ENCODE measurements at places on chromosomes 1 and 21.
A peak's percentile ranks its signal among the peaks of the same experiment; 100 is the strongest.

GRCh38 chr21:46664316-46664995 is 29.0 kb downstream of the PRMT2 start:
- DNase-seq, result no peak

DNA sequence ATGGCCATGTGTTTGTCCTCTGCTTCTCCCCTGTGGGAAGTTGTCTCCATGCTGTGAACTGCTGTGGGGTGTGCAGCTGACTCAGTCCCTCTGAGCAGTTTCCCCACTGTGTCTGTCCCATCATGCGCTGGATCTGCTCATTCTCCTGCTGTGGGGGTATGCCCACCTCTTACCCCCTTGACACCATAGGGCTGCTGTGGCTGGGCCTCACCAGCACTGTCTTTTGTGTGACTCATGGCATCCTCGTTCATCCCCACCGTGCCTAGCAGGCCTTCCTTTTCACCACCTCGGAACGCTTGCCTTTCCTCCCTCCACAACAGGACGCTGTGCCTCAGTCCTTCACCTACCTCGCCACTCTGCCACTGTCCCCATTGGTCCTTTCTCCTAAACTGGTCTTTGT is 27.3 kb downstream of the VANGL2 start:
- no peak for DNase-seq

GRCh38 chr21:38925923-38926322 is 120.2 kb downstream of the ETS2 start:
- DNase-seq, result no peak

- no peak for DNase-seq
Measured at GRCh38 chr1:152111515-152111968, 3.7 kb downstream of the TCHH start.

DNA sequence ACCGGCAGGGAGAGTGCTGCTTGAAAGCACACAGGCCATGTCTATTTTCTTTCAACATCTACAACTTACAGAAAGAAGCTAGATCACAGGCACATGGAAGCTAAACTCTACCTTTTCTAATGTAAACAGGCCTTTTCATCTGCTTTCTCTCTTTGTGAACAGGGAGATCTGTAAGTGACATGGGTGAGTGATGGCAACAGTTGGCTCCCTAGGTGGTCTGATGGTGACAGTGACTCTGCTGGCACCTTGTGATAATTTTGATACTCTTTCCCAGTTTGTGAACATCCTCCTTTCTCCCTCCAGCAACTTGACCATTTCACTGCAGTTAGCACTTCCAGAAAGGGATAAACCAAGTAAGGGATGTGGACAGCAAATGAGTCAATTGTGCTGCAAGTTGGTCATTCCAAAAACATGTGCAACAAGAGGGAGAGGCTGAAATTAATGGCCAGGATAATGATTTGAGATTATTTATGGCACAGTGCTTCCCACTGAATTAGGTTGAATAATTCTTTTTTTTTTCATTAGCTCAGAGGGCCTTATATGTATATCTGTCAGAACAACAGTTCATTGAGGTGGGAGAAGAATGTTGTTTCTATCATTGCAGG is 89.5 kb downstream of the XCL2 start:
- no peak for DNase-seq

DNA sequence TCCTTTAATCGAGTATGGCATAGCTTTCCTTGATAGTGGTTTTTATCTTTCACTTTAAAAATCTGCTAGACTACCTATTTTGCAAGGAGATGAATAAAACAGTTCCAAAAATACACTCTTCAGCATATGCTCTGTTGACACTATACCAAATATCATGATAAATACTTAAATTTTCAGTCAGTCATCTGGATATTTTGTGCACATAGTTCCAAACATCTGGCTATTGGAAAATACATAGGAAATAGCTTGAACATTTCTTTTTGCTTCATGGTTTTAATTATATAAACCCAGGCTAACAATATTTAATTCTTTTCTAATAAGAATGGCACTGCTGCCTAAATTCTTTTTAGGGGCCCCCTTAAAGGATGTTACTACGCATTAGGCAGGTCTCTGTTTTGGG is 342.1 kb downstream of the NEGR1 start:
- DNase-seq, result no peak

GRCh38 chr21:44726826-44727225 is 15.5 kb upstream of the TSPEAR start:
- DNase-seq, result no peak

GRCh38 chr1:91897016-91897415 is 11.1 kb upstream of the TGFBR3 start:
- no peak for DNase-seq

- DNase-seq, result no peak
Measured at GRCh38 chr1:109757936-109758786, 5.6 kb downstream of the EPS8L3 start.

DNA sequence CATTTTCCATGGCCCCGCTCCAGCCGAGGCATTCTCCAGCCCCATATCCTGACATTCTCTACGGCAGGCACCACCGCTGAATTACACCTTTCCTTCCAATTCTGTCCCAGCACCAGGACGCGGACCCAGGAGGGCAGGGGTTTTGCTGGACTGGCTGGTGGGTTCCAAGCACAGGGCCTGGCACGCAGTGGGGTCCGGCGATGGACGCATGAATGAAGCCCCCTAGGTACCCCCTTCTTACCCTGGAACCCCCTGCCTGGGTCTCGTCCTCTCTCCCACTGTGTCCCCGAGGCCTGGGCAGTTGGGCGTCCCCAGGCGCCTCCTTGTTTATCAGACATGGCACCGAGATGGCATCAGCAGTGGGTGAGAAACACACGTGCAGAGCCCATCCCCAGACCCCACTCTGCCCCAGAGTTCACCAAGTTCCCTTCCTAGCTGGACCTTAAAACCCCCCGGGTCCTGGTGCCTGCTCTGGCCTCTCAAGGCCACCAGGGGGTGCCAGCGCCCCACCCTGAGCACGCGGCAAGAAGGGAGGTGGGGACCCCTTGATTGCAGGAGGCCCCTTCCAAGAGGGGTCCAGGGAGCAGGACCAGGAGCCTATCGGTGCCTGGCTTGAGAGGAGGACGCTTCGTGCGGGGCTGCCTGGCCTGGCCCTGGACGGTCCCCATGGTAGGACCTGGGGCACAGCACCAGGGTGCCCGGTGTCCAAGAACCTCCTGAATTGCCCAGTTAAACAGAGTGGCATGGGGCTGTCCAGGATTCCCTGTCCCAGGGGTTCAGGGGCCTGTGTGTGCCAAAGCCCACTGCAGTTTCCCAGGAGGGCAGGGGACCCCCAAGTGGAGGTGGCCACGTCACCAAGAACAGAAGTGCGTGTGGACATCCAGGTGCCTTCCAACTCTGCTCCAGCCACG is 46.1 kb downstream of the MEGF6 start:
- DNase-seq, result peak; percentile 26

- DNase-seq, result no peak
Measured at GRCh38 chr1:56139836-56140235, 439.5 kb downstream of the PLPP3 start.

DNA sequence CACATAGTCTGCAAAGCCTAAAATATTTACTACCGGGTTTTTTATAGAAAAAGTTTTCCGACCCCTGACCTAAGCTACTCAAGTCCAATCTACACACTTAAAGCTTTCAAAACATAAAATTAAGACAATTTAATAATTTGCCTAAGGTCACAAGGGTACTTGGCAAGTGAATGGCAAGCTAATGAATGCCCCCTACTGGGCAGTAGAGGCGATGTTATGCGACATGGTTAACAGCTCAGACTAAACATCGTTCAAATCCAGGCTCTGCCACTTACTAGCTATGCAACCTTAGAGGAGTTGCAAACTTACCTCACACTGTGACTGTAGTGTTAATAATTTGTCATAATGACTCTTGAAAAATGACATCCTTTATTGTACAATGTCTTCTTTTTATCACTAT is 317.2 kb upstream of the NFIA start:
- no peak for DNase-seq

DNA sequence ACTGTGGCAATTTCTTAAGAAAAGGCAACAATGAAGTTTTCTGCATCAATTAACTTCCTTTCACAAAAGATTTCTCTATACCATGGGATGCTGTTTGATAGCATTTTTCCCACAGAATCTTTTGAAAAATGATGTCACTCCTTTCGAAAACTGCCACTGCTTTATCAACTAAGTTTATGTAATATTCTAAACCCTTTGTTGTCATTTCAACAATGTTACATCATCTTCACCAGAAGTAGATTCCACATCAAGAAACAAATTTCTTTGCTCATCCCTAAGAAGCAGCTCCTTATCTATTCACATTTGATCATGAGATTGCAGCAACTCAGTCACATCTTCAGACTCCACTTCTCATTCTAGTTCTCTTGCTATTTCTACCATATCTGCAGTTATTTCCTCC is 116.1 kb upstream of the KCND3 start:
- DNase-seq, result no peak

DNA sequence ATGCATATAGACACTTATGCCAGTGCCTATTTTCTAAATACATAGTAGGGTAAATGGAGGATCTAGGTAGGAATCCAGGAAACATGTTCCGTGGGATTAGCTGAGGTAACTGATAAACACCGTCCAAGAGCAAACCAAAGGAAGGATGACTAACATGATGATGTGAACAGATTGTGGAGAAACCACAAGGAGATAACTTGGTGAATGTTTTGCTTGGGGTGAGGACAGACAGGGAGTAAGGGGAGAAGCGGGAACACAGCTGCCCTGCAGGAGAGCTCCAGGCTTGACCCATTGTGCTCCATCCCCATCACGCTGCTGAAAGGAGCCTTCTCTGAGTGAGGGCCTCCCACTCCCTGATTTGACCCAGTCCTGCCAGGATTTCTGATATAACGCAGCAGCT is 87.0 kb upstream of the ZC3H11B start:
- DNase-seq, result no peak

- DNase-seq, result no peak
Measured at GRCh38 chr1:211145944-211146343, 12.0 kb upstream of the KCNH1 start.

GRCh38 chr1:92980732-92981647 is 19.7 kb upstream of the DIPK1A start:
- no peak for DNase-seq

GRCh38 chr1:174877208-174877673 is 122.5 kb upstream of the CACYBP start:
- no peak for DNase-seq

GRCh38 chr21:32764186-32764585 is 7.4 kb downstream of the PAXBP1 start:
- no peak for DNase-seq

DNA sequence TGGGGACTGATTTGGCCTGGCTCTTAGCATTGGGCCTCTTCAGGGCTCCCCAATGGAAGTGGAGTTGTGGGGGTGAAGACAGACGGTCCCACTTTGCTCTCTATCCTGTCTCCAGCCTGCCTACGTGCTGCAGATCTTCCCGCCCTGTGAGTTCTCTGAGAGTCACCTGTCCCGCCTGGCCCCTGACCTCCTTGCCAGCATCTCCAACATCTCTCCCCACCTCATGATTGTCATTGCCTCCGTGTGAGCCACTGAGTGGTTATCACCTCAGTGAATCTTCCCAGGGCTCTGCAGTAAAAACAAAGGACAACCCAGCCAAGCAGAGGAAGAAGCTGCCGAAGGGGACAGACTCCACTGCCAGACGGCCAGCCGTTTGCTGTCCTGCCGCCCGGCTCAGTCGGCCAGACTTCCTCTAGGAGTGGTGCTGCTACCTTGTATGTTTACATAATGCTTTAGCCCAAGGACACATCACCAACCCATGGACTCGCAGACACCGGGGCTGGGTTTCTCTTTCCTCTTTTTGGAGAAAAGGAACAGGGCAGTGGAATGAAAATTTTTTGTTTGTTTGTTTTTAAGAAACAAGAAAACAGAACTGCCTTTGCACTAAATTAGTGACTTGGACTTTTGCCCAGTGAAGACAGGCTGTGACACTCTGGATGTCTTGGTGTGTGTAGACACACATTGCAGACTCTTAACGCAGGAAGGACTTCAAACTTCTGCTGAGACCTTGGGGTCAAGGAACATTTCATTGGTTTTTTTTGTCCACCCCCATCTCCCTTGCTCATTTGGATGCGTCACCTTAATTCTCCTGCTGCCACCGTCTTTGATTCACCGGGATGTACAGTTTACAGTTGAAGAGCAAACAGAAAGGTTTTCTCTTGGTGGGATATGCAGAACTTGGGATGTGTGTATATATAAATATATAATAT is 36.5 kb downstream of the ZBTB17 start:
- no peak for DNase-seq

- DNase-seq, result no peak
Measured at GRCh38 chr1:56788102-56788501, 31.1 kb downstream of the FYB2 start.

GRCh38 chr1:14735841-14736240 is 137.4 kb downstream of the KAZN start:
- no peak for DNase-seq

- DNase-seq, result no peak
Measured at GRCh38 chr1:193185211-193185610, 1.2 kb downstream of the B3GALT2 start.

DNA sequence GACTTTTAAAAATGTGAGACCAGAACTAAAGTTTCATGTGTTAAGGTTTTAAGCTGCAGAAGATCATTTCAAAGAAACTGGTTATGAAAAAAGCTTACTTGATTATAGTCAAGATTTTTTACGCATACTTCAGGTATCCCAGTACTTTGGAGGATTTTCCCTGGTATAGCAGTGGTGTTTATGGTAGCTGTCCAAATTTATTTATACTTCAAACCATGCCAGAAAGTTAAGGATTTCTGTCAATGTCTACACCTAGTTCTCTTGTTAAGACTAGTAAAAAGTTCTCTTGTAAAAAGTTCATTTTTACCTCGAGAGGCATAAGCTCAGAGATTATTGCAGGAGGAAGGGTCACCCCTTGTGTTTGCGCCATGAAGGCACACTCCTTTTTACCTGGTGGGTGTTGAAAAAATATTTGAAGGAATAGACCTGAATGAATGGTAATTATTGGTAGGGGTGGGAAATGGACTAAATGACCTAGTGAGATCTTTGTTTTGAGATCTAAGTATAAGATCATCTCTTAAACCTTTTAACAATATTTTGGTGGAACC is 2.8 kb downstream of the DYRK1A start:
- no peak for DNase-seq

GRCh38 chr1:172909606-172910326 is 141.0 kb downstream of the TNFSF18 start:
- no peak for DNase-seq

GRCh38 chr1:224774378-224774777 is 155.1 kb upstream of the DNAH14 start:
- no peak for DNase-seq

- DNase-seq, result no peak
Measured at GRCh38 chr1:3653286-3653618, 936 bp downstream of the TP73 start.

DNA sequence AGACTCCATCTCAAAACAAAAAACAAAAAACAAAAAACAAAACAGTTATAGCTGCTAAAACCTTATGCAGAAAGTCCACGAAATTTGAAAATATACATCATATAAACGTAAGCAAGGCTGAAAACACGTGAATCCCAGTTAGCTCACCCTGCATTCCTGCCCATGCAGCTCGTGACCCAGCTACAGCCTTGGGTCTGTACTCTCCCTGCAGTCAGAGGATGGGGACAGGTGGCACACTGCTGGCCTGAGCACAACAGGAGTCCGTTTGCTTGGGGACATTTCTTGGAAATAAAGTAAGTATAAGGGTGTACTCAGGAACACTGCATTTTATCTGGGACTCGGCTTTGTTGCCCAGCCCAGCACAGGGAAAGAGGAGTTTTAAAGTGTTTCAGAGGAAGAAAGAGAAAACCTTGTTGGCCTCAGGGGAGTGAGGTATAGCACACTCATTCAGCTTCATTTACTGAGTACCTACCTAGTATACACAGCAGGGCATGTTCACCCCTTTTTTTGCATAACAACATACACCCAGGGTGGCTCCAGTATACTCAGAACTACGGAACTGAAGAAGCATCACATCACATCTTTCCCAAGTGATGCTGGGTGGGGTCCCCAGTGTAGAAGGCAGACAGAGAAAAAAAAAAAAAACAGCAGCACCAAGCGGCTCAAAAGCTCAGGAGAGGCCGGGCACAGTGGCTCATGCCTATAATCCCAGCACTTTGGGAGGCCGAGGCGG is 44.1 kb downstream of the CAPZB start:
- no peak for DNase-seq
